Karpas-422 (cell line): ENCODE measurements at places on chromosomes 2 and 18.

DNA sequence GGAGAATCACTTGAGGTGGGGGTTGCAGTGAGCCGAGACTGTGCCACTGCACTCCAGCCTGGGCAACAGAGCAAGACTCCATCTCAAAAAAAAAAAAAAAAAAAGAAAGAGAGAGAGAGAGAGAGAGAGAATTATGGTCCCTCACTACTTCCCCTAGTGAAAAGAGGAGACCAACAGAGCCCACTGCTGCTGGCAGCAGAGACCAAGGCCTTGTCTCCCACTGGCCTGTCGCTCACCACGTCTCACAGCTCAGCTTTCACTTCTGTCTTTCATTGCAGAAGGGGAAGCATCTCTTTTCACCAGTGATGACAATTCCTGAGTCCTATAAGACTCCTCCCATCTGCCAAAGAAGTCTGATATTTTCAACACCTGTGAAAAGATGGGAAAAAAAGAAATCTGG lies 81.3 kb downstream of the CLHC1 start:
- DNase-seq: peak; percentile 83

DNA sequence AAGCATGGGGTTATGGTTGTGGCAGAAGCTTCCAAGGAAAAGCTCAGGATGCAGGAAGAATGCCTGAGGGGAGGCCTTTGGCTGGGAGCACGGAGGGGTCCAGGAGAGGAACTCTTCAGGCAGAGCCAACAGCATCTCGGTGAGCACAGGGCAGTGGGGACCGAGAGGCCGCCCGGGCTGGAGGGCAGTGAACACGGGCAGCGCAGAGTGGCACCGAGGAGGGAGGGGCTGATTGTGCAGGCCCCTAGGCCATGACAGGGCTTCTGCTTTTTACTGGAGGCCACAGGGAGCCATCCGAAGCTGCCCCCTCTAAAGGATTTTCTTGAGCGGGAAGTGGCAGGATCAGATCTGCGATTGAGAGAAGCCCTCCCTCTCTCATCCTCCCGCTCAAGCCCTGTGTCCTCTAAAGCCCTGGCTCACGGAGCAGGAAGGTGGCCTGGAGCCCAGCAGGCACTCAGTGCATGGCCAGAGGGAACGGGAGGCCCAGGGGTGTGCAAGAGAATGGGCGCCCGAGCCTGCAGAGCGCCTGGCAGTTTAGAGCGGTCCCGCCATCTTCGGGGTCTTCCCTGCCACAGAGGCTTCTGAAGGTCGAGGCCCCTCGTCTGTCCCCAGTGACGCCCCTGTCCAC lies 110.0 kb upstream of the STON1 start:
- no peak for DNase-seq

DNA sequence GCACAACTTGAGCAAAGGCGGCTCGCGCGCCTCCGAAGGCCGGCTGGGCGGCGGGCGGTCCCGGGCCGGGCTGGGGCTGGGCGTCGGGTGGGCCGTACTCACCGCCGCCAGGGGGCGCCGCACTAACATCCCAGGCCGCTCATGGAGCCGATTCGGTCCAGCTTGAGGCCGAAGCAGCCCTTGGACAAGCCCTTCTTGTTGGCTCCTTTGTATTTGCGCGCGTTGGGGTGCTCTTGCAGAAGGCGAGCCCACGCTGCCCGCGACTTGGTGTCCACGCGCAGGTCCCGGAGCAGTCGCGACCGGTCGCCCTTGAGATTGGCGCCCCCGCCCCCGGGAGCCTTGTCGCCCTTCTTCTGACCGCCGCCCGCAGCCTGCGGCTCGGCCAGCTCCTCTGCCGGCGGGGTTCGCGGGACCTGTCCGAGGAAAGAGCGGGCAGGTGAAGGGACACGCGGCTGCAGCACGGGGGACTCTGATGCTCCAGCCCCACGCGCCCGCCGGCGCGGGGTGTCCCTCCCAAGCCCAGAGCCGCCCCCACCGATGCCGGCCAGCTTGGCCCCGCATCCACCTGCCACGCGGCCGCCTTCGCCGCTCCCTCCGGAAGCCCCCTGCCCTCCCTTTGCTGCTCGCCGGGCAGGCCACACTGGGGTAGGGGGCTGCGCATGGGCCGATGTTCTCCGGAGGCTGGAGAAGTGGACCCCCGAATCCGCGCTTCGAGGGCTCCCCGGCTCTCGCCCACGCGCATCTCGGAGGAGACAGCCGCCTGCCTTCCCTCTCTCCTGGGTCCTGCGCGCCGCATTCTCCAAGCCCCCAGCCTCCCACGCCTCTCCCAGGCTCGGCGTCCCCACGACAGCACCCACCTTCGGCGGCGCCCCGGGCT lies 655 bp downstream of the NPPC start:
- peak; percentile 90 for DNase-seq

GRCh38 chr2:24513281-24514071 lies 22.4 kb downstream of the NCOA1 start:
- peak; percentile 5 for DNase-seq

DNA sequence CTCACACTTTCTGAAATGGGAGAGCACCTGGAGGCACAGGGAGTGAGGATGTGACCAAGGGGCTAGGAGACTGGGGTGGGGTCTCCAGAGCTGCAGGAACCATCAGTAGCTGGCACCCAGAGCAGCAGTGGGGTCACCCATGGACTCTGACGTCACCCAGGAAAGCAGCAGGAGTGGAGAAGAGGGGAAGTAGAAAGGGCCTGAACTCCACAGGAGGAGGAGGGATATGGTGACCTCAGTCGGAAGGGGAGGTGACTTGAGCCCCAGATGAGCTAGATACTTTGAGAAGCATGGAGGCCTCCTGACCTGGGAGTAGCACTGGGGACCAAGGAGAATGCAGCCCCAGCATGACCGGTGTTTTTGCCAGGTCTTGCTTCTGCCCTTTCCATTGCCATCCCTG lies 8.8 kb downstream of the NMUR1 start:
- no peak for DNase-seq

DNA sequence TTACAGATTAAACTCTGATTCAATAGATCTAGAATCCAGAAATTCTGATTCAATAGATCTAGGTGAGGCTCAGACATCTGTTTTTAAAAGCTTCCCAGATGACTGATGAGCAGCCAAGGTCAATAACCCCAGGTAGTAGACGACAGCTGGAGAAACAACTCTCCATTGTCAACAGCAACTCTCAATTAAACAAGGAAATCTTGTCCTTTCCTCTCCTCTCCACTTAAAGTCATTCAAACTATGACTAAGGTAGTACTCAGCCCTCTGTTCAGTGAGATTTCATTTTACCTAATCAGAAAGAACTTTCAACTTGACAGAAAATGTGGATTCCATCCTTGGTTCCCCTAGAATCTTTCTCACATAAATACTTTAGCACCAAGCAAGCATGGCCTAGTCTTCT lies 94.6 kb upstream of the SCG2 start:
- no peak for DNase-seq

- DNase-seq: no peak
These were observed 226.7 kb downstream of the TTC32 start for GRCh38 chr2:19675003-19675629.

- peak; percentile 91 for DNase-seq
These were observed 200.7 kb downstream of the BCL11A start for GRCh38 chr2:60352491-60353405.

DNA sequence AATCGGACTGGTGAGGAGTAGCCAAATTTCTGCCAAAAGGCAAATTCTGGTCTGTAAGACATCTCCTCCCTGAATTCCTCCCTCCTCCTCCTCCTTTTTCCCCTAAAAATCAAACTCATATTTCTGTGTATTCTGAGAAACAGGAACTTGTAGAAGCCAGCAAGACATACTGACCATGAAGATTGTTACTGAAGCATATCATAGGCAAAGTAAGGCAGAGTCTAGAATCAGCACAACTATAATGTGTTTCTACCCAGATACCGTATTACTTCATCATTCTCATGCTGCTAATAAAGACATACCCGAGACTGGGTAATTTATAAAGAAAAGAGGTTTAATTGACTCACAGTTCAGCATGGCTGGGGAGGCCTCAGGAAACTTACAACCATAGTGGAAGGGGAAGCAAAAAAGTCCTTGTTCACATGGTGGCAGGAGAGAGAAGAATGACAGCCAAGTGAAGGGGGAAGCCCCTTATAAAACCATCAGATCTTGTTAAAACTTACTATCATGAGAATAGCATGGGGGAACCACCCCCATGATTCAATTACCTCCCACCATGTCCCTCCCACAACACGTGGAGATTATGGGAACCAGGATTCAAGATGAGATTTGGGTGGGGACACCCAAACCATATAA lies 24.9 kb upstream of the EPC2 start:
- peak; percentile 70 for DNase-seq

DNA sequence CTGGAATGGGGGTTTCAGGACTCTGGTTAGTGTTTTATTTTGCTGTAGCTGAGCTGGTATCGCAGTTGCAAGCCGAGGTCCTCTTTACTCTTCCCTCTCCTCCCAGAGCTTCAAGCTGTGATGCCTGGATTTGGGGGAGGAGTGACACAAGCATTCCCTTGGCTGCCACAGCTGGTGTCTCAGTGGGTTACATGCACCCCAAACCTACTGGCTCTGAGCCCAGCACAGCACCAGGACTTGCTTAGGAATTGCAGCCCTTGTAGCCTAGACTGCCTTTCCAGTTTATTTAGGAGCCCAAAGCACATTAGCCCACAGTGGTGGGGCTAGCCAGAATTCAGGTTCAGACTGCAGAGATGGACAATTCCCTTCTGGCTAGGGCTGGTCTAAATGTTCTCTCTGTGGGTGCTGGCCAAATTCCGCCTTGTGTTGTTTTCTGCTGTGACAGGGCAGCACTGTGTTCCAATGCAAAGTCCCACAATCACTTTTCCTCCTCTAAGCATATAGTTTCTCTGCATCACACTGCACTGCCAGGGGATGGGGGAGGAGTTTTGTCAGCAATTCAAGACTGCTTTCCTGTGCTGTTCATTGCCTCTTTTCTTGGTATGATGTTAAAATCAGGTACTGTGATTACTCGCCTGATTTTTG lies 122.8 kb downstream of the SLC4A10 start:
- DNase-seq: no peak

DNA sequence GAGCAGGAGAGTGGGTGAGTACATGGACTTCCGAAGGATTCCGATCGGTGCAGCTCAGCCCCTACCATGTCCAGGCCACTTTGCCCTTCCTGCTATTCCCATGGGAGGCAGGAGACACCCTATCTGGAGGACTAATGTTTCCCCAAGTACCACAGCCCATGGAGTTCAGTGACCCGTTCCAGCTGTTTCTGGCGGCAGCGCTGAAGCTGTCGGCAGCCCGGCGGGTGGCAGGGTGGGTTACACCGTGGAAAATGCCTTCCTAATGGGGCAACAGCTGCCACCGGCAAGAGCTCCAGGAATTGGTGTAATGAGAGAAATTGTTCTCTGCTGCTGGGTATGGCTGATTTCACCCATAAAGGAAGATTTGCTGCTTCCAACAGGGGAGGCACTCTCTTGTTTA lies 98.3 kb downstream of the MYCN start:
- DNase-seq: no peak

- DNase-seq: no peak
These were observed 191.4 kb downstream of the SPP2 start for GRCh38 chr2:234241656-234242458.

GRCh38 chr2:223548194-223548593 lies 54.0 kb downstream of the SCG2 start:
- no peak for DNase-seq

DNA sequence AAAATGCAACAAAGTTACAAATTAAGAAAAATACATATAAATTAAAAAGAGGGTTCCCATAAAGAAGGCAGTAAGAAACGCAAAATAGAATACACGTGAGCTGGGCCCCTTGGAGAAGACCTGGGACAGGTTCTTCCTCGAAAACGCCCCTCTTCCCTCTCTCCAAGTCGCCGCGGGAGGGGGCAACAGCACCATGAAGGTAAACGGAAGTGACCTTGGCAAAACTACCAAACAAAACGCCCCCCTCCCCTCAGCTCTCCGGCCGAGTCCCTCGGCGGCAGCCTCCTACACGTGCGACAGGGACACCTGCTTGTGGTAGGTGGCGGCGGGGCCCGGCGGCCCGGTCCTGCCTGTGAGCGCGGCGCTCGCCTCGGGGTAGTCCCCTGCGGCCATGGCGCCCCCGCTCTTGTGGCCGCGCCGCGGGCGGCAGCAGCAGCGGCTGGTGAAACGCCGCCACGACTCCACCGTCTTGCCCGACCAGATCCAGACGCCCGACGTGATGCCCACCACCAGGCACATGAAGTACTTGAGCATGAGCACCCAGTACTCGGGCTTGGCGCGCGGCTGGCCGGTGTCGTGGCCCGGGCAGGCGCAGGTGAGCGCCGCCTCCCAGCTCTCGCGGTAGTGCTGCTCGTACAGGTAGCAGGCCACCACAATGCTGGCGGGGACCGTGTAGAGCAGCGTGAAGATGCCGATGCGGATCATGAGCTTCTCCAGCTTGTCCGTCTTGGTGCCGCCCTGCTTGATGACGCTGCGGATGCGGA lies 2.8 kb downstream of the FZD5 start:
- no peak for DNase-seq

GRCh38 chr2:10184421-10184820 lies 61.9 kb downstream of the RRM2 start:
- no peak for DNase-seq

DNA sequence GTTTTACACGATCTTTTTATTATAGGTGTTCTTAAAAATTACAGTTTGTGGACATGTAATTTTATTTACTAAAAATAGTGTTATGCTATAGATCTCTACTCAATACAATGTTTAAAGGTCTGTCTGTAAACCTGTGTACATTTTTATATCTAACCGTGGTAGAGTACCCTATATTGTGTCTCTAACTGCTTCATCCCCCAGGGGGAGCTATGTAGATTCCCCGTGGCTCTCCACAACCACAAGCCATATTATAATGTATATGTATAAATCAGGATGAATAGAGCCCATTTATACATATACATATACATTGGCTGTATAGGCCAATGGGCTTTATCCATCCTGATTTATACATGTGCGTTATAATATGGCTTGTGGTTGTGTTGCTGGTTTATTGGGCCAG lies 59.4 kb downstream of the ADAM23 start:
- DNase-seq: peak; percentile 56

DNA sequence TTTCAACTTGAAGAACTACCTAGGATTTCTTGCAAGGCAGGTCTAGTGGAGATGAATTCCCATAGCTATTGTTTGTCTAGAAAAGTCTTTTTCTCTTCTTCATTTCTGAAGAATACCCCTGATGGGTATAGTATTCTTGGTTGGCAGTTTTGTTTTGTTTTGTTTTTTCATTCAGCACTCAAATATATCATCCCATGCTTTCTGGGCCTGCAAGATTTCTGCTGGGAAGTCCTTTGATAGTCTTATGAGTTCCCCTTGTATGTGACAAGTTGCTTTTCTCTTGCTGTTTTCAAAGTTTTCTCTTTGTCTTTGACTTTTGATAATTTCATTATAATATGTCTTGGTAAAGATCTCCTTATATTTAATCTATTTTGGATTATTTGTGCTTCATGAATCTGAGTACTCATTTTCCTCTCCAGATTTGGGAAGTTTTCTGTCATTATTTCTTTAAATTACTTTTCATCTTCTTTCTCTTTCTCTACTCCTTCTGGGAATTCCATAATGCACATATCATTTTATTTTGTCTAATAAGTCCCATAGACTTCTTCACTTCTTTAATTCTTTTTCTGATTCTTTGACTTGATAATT lies 101.5 kb downstream of the DSC3 start:
- DNase-seq: no peak

GRCh38 chr2:39706312-39706711 lies 40.6 kb downstream of the TMEM178A start:
- DNase-seq: no peak

GRCh38 chr2:10892796-10893350 lies 18.9 kb upstream of the KCNF1 start:
- no peak for DNase-seq
